Naive thymus-derived CD4-positive, alpha-beta T cell (primary cell): ENCODE measurements at places on chromosomes 4 and X. TPM values are rescaled to one million over a fixed set of nuclear protein-coding genes. Genes with fewer than 3 reads are reported as not detected.

Gene TNIP2
- total RNA-seq: 41.5 TPM

- H3K4me3 ChIP-seq: no peak overlapping the region
- H3K27ac ChIP-seq: no peak overlapping the region
- no peak for DNase-seq
- H3K36me3 ChIP-seq: no peaks in the 10 kb centered on the region
- H3K4me1 ChIP-seq: no peaks in the 10 kb centered on the region
- no peaks in the 10 kb centered on the region for H3K27me3 ChIP-seq
These were observed 76.1 kb downstream of the NWD2 start for GRCh38 chr4:37320513-37321235.

Gene KCND1
- total RNA-seq: 2.3 TPM

Gene SOWAHD
- 2.5 TPM for total RNA-seq

- no peak overlapping the region for H3K27ac ChIP-seq
- DNase-seq: no peak
- H3K4me3 ChIP-seq: no peak overlapping the region
- H3K36me3 ChIP-seq: no peaks in the 10 kb centered on the region
- no peaks in the 10 kb centered on the region for H3K4me1 ChIP-seq
These were observed 47.0 kb downstream of the ANXA10 start for GRCh38 chr4:168139336-168139735.

GRCh38 chrX:112083624-112084326 lies 1.2 kb upstream of the TRPC5 start:
- no peak overlapping the region for H3K4me3 ChIP-seq
- no peaks in the 10 kb centered on the region for H3K27me3 ChIP-seq
- no peaks in the 10 kb centered on the region for H3K36me3 ChIP-seq
- H3K4me1 ChIP-seq: no peaks in the 10 kb centered on the region

DNA sequence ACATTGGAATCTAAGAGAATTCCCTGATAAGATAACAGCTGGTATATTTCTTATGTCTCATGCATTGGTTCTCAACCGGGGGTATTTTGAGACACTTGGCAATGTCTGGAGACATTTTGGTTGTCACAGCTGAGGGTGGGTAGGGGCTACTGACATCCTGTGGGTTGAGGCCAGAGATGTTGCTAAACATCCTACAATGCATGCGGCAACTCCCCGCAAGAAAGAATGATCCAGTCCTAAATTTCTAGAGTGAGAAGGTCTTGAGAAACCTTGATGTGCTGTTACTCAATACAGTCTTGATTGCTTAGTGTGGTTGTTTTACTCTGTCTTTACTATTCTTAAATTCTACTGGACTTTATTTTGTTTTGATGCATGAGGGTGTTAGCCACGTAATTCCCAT lies 287.2 kb downstream of the FRMPD4 start:
- no peaks in the 10 kb centered on the region for H3K4me1 ChIP-seq
- H3K4me3 ChIP-seq: no peak overlapping the region
- no peaks in the 10 kb centered on the region for H3K27me3 ChIP-seq
- H3K36me3 ChIP-seq: no peaks in the 10 kb centered on the region

DNA sequence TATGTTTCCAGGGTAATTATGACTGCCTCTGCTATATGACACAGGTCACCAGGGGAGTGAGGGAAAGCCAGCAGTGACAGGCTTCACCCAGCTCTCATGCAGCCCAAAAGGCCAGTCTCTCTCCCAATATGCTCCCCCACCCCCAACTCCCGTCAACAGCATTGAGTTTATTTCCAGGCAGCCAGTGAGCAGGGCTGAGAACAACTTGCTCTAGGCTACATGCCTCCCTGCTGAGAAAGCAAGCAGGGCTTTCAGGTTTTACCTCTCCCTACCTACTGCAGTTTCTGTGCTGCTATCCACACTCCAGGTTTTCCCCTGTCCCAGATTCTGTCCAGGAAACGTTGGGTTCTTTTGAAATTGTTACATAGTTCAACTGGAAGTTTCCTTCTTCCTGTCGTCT lies 291.4 kb downstream of the PABPC4L start:
- no peak overlapping the region for H3K27ac ChIP-seq
- H3K27me3 ChIP-seq: no peaks in the 10 kb centered on the region
- no peaks in the 10 kb centered on the region for H3K36me3 ChIP-seq
- H3K4me3 ChIP-seq: no peak overlapping the region

GRCh38 chrX:28901637-28902036 lies 314.4 kb downstream of the IL1RAPL1 start:
- no peak overlapping the region for H3K27ac ChIP-seq
- H3K4me1 ChIP-seq: no peaks in the 10 kb centered on the region
- DNase-seq: no peak
- H3K36me3 ChIP-seq: no peaks in the 10 kb centered on the region
- H3K27me3 ChIP-seq: no peaks in the 10 kb centered on the region

DNA sequence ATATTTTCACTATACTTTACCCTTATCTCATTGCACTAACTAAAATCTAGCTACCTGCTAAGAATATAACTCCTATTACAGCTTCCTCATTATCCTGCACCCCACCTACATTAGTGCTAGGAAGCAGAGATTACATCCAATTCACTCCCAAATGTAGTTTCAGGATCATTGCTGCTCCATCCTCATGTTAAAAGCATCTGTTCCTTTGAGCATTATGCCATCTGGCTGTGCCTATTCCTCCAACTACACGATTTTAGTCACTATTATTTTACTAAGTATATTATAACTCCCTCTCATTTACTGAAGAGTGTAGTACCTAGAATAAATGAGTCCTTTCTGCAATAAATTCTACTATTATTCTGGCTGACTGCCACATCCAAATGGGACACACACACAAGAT lies 1586.9 kb downstream of the TECRL start:
- H3K4me1 ChIP-seq: no peaks in the 10 kb centered on the region
- H3K4me3 ChIP-seq: no peak overlapping the region
- DNase-seq: no peak
- H3K36me3 ChIP-seq: no peaks in the 10 kb centered on the region

DNA sequence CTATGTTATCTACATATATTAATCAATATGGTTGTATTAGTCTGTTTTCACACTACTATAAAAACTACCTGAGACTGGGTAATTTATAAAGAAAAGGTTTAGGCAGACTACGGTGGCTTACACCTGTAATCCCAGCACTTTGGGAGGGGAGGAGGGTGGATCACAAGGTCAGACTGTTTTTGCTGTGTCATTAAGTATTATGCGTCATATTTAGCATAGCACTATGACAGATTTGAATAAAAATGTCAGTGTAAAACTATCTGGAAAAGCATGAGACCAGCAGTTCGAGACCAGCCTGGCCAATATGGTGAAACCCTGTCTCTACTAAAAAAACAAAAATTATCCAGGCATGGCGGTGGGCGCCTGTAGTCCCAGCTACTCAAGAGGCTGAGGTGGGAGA lies 209.7 kb upstream of the ARHGAP24 start:
- H3K4me3 ChIP-seq: no peak overlapping the region
- H3K27me3 ChIP-seq: no peaks in the 10 kb centered on the region
- H3K27ac ChIP-seq: no peak overlapping the region

DNA sequence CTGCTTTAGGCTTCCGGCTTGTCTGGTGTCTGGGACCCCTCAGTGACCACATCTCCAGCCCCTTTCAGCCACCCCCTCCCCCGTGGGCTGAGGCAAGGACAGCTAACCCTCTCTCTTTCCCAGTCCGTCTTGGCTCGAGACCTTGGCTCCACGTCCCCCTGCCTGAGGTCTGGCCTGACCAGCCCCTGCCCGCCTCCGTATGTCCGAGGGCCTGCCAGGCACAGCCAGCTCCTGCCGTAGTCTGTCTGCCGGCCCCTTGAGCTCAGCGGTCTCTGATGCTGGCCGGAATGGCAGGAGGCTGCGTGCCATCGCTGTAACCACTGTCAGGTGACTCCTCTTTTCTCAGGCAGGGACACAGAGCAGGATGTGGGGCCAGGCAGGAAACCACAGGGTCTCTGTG lies 73.3 kb upstream of the LRPAP1 start:
- H3K27ac ChIP-seq: no peak overlapping the region
- H3K36me3 ChIP-seq: no peaks in the 10 kb centered on the region
- H3K4me1 ChIP-seq: no peaks in the 10 kb centered on the region
- DNase-seq: no peak
- H3K4me3 ChIP-seq: no peak overlapping the region
- H3K27me3 ChIP-seq: no peaks in the 10 kb centered on the region

Gene SSX2B
- not detected for total RNA-seq

Gene SRPX2
- not detected for total RNA-seq

Gene PPP2R2C
- not detected for total RNA-seq

Gene DCX
- not detected for total RNA-seq

Gene TLR7
- total RNA-seq: 4.4 TPM

DNA sequence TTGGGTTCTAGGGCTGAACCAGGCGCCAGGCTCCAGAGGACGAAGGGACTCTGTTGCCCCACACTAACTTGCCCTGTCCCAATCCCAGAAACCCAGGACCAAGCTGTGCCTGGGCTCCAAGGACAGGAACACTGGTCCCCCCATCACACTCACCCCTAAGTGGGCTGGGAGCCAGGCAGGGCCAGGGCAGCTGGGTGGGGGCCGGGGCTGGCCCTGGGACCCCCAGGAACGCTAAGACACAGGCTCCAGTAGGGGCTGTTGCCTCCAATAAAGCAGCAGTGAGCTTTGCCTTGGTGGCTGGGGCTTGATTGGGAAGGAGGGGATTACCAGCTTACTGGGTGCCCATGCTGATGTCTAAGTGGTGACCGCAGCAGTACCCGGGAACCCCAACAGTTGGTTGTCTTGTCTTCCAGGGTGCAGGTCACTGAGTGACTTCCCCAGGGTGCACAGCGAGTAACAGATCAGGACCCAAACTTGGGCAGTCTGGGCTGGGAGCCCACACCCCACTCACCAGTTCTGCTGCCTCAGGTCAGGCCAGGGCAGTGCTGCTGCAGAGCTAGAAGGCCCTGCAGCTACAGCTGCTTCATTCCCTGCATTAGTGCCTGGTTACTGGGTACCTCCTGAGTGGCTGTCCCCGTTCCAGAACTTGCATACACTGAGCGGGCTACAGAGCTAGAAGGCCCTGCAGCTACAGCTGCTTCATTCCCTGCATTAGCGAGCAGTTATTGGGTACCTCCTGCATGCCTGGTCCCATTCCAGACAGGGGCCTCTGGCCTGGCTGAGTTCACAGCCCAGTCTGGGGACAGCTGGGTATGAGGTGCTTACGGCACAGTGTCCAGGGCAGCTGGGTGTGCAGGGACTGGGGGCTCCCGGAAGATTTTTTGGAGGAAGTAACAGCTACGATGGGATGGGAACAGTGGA lies 9.4 kb upstream of the ADD1 start:
- H3K4me3 ChIP-seq: no peak overlapping the region
- no peak for DNase-seq

DNA sequence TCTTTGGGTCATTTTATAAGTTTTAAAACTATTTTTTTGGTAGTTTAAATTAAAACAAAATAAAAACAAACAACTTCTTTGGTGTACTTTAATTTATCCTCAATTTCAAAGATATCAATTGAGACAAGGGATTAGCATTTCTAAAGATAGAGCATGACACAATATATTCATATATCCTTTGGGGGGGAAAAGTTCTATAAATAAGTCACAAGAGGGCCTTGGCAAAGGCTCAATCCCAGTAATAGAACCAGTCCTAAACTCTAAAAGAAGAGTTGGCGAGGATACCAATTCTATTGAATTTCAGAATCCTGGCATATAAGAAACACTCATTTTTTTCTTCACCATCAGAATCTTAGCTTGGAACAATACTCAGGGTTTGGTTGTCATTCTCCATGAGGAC lies 89.7 kb downstream of the COL4A6 start:
- H3K36me3 ChIP-seq: no peaks in the 10 kb centered on the region
- no peaks in the 10 kb centered on the region for H3K27me3 ChIP-seq
- H3K4me3 ChIP-seq: no peak overlapping the region
- no peak overlapping the region for H3K27ac ChIP-seq
- no peak for DNase-seq

GRCh38 chr4:184310171-184310567 lies 92.5 kb upstream of the ENPP6 start:
- H3K4me1 ChIP-seq: peaks cover 15% of the 10 kb centered on the region
- H3K36me3 ChIP-seq: no peaks in the 10 kb centered on the region

DNA sequence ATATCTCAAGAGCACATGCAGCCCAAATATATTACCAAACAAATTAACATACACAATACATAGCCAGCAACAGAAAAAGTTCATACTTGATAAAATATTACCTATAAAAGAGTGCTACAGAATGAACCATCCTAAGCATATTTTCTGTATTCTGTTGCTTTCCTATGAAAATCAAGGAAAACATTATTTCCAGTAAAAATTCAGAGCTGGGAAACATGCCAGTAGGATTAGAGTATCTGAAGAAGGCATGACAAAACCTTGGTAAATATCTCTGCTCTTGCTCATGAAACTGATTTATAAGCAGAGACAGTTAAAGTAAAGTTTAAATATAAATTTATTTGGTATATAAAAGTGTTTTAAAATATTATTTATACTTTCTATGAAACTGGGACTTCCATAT lies 599.7 kb downstream of the ARAP2 start:
- no peak overlapping the region for H3K27ac ChIP-seq
- no peaks in the 10 kb centered on the region for H3K4me1 ChIP-seq
- no peaks in the 10 kb centered on the region for H3K36me3 ChIP-seq
- DNase-seq: no peak
- H3K4me3 ChIP-seq: no peak overlapping the region

Gene SHOX
- total RNA-seq: not detected

DNA sequence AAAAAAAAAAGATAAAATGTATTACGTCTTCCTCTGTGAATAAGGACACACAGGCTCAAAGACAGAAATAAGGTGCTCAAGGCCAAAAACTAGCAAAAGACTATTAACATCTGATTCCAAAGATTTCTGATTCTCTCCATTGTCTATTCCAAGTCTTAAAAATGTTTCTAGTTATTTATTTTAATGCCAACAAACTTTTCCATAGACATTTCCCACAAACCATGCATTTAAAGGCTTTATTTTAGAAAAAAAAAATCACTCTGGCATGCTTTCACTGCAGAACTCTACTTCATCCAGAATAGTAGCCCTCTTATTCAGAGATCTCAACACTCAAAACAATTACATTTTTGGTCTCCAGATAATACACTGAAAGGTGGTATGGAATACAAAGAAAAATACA lies 545.0 kb upstream of the TENM3 start:
- no peak overlapping the region for H3K27ac ChIP-seq
- DNase-seq: no peak
- no peaks in the 10 kb centered on the region for H3K36me3 ChIP-seq
- no peak overlapping the region for H3K4me3 ChIP-seq
- H3K27me3 ChIP-seq: no peaks in the 10 kb centered on the region

GRCh38 chrX:108246304-108246954 lies 154.9 kb downstream of the ATG4A start:
- no peak overlapping the region for H3K27ac ChIP-seq
- DNase-seq: no peak
- H3K4me1 ChIP-seq: no peaks in the 10 kb centered on the region
- H3K36me3 ChIP-seq: no peaks in the 10 kb centered on the region
